ENCODE measurements at places on chromosomes 6 and 20.

- DNase-seq: no peak
Observed at GRCh38 chr6:35491558-35492257, 5.2 kb downstream of the TEAD3 start.

- no peak for DNase-seq
Observed at GRCh38 chr6:47475319-47475816, 2.2 kb upstream of the CD2AP start.

DNA sequence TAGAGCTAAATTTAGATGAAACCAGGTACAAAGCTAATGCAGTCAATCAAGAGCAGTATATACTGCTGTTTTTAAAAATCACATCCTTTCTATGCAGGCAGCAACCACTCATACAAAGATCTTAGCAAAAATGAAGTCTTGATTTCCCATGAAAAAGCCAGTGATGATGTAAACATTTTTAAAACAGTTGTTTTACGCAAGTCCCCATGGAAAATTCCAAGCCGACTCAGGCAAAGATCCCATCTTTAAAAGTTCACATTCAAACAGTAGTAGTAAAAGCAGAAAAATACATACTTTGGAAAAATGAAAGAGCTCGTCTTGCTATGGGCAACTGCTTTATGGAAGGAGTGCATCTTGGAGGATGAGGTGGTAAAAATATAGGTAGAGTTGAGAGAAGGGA lies 84.0 kb downstream of the RCAN2 start:
- DNase-seq: no peak

GRCh38 chr6:41546475-41546865 lies 289 bp downstream of the FOXP4 start:
- no peak for DNase-seq

GRCh38 chr20:62993856-62994494 lies 12.8 kb downstream of the BHLHE23 start:
- DNase-seq: no peak

- no peak for DNase-seq
Observed at GRCh38 chr6:143539106-143539505, 27.6 kb upstream of the FUCA2 start.

DNA sequence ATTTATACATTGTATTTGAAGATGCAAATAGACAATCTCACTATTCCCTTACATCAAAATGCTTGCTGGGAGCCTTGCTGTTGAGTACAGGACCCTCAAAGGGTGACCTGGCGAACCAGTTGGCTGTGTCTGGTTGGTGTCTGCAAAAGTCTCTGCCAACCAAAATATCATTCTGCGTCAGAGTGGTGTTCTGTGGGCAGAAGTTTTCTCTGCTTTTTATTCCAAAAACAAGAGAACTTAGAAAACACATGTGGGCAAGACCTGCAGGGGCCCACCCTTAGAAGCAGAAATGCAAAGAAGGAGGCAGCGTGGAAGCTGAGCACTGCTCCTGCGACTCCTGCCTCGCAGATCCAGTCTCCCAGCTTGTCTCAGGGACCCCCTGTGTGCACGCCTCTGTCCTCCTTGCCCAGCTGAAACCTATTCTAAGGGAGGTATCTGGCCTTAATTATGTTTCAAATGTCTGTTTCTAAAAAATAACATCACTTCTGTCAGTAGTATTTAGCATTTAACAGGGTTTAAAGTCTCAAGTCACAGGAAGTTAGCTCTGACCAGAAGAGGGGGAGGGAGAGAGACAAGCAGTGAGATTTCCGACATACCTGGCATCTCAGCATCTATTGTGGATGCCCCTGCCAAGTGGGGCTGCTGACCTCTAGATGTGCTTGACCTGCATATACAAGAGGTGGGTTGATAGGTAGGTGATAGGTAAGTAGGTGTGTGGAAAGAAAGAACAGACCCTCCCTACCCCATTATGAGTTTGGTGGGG lies 101.3 kb downstream of the SASH1 start:
- no peak for DNase-seq

DNA sequence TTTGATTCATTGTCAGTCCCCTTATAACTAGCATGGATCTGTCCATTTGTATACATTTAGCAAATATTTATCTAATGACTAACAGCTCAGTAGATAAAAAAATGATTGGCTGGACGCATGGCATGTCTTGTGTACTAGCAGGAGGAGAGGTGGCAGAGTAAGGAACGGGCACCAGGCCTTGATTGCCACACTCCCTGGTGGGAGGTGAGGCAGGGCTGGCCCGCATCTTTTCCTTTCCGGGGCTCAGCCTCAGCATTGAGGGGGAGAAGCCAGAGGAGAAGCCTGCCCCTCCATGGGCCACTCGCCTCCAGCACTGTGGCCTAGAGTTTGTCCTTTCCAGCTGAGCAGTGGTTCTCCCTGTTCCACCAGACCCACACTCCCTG lies 84.9 kb upstream of the TMEM181 start:
- no peak for DNase-seq

DNA sequence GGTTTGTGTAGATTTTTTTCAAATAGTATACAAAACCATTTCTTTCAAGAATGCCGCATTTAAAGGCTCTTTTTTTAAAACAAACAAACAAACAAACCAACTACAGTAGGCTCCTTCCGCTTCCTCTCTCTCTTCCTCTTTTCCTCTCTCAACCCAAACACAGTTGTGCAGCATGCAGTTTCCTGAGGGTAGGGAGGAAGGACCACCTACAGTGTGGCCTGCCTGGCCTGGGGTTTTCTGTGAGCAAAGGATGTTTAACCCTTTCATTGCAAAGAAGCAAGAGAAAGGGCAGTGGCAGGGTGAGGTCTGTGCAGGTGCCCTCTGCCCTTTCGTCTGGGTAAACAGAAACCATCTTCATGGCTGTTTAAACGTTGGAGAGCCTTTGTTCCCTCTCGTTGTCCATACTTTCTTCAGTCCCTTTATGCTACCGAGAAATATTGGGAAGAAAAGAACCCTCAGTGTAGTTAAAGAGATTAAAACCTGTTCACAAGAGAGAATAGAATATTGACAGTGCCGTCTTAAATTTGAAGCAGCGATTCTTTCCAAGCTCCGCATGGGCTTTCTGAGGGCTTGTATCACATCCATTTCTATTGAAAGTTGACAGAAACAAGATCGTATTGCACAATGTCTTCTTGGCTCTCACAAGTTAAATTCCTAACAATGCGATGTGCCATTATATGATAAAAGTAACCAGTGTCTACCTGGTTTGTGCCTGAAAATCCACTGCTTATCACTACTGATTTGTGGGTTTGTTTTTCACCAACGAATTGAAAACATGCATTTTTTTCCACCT lies 215.5 kb upstream of the SNX9 start:
- no peak for DNase-seq

- DNase-seq: no peak
Observed at GRCh38 chr6:169326067-169326799, 72.6 kb upstream of the THBS2 start.

- peak; percentile 43 for DNase-seq
Observed at GRCh38 chr6:36131511-36132245, 1.4 kb downstream of the MAPK13 start.

- peak; percentile 67 for DNase-seq
Observed at GRCh38 chr20:53899351-53900167, 170.8 kb downstream of the BCAS1 start.

DNA sequence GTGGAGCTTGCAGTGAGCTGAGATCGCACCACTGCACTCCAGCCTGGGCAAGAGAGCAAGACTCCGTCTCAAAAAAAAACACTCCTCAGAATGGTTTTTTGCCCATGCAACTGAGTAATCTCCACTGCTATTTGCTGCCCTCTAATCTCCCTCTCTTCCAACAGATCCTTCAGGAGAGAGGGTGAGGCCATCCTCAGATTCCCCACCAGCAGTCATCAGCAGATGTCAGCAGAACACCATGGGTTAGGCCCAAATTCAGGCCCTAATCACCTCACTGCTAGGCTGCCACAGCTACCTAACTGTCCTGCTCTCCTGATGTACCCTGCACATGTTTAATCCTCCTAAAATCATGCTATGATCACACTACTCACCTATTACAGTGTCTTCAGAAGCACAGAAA lies 63.2 kb upstream of the BEND6 start:
- no peak for DNase-seq

DNA sequence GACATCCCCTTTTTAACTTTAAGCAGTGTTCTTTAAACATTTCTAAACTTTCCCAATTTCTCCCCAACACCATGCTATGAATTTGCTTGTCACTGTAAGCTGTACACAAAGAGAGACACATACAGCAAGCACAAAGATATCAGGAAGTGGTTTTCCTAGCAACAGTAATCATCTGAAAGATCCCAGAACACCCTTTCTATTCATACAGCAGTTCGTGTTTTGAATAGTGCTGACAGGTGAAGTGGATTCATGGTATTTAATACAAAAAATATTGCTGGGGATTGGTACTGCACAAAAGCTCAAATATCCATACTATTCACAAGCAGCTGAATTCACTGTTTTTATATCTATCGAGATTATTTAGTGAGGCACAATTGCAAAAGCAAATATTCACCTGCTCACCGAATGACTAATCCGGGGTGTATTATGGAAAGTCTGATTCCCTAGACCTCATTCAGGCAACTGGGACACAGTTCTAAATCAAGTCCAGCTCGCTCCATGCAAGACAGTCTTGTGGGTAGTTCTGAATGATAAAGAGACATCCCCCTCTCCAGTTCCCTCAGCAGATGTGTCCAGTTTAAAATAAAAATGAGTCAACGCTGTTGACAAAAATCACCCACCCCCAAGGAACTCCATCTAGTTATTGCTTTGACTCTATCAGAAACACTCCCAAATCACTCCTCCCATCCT lies 107.1 kb upstream of the TSHZ2 start:
- DNase-seq: no peak

- no peak for DNase-seq
Observed at GRCh38 chr6:2984738-2985406, 13.5 kb upstream of the SERPINB6 start.

DNA sequence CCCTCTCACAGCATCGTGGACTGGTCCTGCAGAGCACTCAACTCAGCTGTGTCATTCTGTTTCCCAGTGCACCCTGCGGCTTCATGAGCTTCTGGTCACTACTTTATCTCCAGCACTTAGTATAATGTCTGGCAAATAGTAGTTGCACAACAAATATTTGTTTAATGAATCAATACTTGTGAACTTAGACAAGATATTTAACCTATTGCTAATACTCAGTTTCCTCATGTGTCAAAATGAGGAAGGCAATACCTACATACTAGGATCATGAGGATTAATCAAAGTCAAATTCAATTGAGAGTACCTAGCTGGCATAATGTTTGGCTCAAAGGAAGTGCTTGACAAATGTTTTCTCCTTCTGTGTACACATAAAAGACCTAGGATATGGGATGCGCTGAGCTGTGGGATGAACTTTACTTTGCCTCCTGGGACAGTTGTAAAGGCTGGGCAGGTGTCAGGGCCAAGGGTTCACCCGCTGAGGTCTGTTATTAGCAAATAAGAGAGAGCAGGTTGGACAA lies 86.3 kb downstream of the FNDC1 start:
- DNase-seq: no peak

GRCh38 chr20:40666336-40666735 lies 22.7 kb downstream of the MAFB start:
- no peak for DNase-seq

- DNase-seq: no peak
Observed at GRCh38 chr20:60869625-60870024, 382.4 kb upstream of the CDH4 start.

DNA sequence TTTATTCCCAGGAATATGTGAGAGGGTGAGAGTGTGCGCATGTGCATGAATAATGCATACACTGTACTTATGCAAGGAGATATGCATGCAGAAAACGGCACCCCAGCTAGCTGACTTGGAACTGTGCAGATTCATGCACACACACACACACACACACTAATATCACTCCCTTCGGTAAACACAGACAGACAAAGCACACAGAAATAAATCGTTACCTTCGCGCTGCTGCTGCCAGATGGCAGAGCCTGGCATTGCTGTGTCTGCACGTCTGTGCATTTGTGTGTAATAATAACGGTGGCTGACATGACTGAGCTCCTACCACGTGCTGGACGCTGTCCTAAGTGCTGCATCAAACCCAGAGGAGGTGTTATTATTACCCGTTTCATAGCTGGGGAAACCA lies 36.8 kb downstream of the PREX1 start:
- no peak for DNase-seq

- no peak for DNase-seq
Observed at GRCh38 chr6:100262086-100262485, 202.6 kb downstream of the SIM1 start.

GRCh38 chr20:21510414-21511384 lies 3.2 kb downstream of the NKX2-2 start:
- DNase-seq: no peak

DNA sequence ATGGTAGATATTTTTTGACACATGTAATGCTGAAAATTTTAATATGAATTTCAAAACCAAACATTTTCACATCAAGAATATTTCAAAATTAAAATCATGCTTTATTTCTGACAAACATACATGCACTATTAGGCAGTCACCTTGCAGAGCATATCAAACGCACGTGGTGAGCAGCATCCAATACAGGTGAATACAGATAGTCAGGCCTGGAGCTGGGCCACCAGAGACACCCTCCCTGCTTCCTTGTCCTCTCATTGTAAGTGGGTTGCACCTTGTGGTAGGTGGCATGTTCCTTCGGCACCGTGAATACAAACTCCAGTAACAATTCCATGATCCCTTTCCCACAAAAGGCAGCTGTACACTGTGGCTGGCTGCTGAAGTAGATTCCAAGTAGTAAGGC lies 8.9 kb downstream of the REV3L start:
- DNase-seq: no peak

GRCh38 chr6:97049253-97050011 lies 124.9 kb downstream of the KLHL32 start:
- no peak for DNase-seq

DNA sequence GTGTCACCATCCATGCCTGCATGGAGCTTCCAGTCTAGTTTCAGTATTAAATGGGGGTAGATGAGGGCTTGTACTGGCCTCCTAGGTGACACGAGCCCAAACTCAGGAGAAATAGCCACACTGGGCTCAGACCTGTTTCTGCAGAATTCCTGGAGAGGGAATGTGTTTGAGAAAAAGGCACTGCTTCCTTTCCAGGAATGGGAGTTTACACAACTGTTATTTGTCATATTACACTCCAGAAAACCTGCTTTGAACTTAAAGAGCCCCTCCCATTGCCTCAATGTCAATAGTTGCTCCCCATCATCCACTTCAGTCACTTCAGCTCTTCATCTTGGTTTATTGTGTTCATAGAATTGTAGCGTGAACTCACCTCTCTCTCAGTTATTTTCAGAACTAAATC lies 151.5 kb downstream of the CFAP61 start:
- no peak for DNase-seq

- no peak for DNase-seq
Observed at GRCh38 chr6:300494-301198, 8.4 kb downstream of the DUSP22 start.

DNA sequence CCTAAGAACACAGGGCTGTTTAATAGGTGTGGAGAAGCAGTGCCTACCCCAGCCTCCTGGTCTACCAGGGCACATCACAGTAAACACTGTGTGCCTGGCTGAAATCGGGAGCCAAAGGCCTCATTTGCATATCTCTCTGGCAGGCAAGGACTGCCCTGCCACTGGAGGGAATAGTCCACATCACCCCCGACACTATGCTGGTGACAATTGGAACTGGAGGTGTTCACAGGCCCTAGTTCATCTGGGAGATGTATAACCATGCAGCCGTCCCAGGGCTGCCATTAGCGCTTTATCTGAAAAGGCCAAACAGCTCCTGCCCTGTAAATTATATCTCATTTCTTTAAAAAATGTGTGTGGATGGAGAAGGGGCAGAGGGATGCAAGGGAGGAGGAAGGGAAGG lies 150.3 kb downstream of the LINC00237 start:
- no peak for DNase-seq

Data from activated T-cell treated with anti-CD3 and anti-CD28 coated beads for 48 hours (primary cell).